ENCODE measurements at places on chromosomes 2 and 18. TPM values are rescaled to one million over a fixed set of nuclear protein-coding genes. Genes with fewer than 3 reads are reported as not detected.

DNA sequence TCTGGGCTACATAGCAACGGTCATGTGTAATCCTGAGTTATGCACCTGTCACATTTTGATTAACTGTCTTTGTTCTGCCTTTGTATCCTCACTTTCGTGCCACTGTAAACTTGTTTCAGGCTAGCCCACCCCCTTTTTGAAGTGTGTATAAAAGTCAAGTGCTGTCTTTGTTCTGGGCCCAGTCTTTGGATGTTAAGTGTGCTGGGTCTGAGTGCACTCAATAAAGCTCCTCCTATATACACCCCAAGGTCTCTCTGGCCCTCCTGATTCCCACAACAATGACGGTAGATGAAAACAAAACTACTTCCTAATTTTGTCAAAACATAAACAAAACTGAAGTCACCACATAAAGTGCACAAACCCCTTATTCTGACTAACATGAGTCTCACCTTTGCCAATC, 633.4 kb downstream of the DSC3 start:
- no peak for DNase-seq

DNA sequence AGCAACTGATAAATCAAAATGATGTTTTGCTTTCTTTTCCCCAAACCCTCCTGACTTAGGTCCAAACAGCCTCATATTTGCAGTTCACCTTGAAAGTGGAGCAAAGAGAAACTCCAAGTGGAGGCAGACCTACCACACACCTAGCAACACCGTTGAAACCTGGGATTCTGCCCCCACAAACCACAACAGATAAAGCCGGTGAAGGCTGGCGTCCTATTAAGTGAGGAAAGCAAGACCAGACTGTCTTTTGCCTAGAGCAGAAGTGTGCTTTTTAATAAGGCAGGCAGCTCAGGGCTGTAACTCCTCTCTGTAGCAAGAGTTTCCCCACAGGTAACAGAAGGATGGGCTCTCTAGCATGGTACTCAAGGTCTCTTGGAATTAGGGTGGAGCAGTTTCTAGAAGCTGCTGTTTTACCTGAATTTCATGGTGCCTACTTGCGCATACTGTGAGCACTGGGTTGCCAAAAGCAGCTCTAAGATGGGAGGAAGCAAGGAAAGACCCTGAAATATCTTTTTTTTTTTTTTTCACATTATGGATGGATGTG, 336.9 kb downstream of the BCL11A start:
- no peak for DNase-seq

DNA sequence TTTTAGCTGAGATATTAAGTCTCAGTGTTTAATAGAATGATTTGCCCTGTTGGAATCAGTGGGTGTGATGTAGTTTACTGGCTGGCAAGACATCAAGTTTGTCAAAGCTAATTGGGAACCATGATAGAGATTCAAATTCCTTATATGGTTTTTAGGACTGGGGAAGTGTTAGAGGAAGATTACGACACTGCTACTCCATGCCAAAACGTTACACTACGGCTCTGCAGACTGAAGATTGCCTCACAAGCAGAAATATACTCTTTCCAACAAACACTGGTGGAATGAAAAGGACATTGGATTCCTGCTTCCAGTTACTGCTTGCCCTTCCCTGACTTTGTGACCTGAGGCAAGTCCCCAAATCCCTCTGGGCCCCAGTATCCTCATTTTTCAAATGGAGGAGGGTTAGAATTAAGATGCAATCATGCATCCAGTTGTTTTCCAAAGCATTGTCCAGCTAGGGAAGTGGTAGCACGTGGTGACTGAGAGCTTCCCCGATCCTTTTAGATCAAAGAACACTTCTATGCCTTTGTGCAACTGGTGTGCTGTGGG, 147.6 kb downstream of the CDC42EP3 start:
- peak; percentile 12 for DNase-seq

- DNase-seq, result no peak
Measured at GRCh38 chr2:37325625-37326071, 1.0 kb upstream of the PRKD3 start.

DNA sequence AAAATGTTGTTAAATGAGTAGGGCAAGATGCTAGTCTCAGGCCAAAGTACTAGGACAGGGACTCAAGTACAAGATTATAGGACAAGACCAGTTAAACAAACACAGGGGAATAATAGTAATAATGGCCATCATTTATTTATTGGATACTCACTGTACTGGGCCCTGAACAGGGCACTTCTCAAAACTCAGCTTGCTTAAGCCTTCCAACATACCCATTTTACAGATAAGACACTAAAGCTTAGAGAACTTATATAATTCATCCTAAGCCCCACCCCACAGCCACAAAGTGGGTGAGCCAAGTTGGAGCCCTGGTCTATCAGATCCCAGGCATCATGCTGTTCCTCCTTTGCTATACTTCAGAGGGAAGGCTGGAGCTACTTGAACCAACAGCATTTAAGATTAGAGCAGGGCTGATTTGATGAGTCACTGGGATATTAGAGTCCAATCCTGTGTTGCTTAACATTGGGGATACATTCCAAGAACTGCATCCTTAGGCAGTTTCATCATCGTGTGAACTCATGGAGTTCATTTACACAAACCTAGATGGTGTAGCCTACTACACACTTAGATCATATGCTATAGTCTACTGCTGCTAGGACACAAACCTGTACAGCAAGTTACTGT, 153.6 kb downstream of the MTCL1 start:
- DNase-seq, result no peak

GRCh38 chr2:215920244-215921100, 92.9 kb downstream of the MREG start:
- peak; percentile 31 for DNase-seq

GRCh38 chr2:237487496-237487895, 445 bp downstream of the MLPH start:
- DNase-seq, result no peak

GRCh38 chr18:35303610-35304009, 13.6 kb upstream of the ZSCAN30 start:
- DNase-seq, result no peak

DNA sequence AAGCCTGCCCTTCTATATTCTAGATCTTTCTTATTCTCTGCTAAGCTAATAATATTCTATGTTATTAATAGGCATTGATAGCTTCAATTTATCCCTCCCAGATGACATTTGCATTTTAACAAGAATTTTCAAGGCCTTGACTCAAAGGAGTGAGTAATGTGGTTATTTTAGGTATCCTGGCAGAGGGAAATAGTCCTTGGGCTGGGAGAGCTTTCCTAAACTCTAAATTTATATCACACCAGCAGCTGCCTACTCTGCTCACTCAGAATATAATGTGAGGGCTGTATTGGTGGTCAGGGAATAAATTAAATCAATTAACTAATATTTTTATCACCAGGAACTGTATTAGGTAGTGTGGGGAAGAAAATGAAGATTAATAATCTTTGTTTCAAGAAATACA, 74.8 kb upstream of the ADAM23 start:
- no peak for DNase-seq

- DNase-seq, result no peak
Measured at GRCh38 chr2:118568700-118569099, 278.7 kb downstream of the EN1 start.

GRCh38 chr2:230505162-230505561, 89.2 kb downstream of the SP100 start:
- no peak for DNase-seq

DNA sequence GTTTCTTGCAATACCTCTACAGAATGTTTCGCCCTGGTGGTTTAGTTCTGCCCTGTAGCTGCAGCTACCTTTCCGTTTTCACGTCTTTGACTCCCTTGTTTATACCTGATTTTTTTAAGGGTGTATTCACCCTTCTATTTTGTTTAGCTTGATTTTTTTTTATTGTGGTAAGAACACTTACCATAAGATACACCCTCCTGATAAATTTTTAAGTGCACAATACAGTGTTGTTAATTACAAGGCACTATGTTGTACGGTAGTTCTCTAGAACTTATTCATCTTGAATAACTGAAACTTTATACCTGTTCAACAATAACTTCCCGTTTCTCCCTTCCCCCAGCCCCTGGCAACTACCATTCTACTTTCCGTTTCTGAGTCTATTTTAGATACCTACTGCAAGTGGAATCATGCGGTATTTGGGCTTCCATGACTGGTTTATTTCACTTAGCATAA, 48.9 kb upstream of the NABP1 start:
- DNase-seq, result no peak

GRCh38 chr18:76233876-76234675, 261.0 kb downstream of the ZNF516 start:
- no peak for DNase-seq

GRCh38 chr2:96789245-96789617, 26.8 kb upstream of the CNNM3 start:
- DNase-seq, result no peak

GRCh38 chr2:28601616-28602015, 105.8 kb downstream of the PLB1 start:
- no peak for DNase-seq

DNA sequence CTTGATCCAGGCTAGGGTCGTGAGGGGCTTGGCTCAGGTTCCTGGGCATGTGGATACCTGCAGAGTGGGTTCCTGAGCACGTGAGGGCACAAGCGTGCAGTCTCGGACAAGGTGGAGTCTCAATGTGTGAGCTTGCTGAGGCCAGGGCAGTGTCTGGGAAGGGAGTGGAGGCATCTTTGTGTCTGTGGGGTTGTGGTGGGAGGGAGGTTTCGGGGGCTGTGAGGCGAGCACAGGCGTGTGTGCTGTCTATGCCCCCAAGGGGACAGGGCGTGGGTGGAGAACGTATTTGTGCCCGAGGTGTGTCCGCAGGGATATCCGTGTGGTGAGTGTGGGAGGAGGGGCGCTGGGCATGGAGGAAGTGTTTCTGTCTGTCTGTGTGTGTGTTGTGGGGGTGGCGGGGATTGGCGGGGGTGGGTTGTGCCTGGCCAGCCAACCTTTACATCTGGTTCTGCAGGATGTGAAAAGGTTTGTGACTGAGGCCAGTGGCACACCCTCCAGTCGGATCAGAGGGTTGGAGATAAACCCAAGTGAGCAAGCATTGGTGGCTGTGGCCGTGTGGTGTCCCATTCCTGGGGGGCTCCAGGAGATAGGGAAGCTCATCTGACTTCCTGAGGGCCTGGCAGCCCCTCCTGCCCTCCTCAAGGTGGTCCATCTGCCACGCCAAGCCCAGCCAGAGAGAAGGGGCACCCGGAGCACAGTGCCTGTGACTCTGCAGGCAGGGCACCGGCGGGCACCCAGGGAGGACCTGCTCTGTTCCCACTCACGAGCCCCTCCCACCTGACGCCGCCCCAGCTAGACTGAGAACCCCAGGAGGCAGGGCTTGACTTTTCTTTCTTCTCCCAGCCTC, 57.1 kb downstream of the ZFP36L2 start:
- no peak for DNase-seq

DNA sequence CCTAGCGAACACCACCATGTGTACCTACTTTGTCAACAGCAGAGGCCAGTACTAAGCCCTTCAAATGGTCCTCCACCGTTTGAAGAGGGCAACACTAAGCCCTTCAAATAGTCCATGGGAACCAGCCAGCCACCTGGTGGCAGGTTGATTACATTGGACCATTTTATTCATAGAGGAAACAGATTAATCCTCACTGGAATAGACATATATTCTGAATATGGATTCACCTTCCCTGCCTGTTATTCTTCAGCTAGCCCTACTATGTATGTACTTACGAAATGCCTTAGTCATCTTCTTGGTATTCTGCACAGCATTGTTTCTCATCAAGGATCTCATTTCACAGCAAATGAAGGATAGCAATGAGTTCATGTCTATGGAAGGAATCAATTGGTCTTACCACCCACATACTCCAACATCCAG, 10.0 kb upstream of the ZNF396 start:
- no peak for DNase-seq

DNA sequence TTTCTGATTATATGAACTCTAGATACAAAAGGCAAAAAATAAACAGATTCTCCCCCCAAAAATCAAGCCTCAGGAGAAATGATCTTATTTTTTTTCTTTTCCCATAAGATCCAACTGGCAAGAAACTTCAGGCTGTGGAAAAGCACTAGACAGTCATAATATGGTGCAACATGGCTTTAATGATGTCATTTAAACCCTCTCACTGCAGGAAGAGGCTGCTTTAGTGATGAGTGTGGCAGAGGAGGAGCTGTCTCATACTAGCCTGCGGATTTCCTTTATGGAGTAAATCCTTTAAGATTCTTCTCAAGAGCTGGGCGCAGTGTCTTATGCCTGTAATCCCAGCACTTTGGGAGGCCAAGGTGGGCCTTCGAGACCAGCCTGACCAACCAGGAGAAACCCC, 83.3 kb upstream of the CD28 start:
- DNase-seq, result no peak

Gene C2orf81
- total RNA-seq, result 1.7 TPM

Gene RTP5
- total RNA-seq, result 0.63 TPM

Gene SLC9A4
- total RNA-seq, result not detected

Gene HOXD8
- 11.2 TPM for total RNA-seq

Gene SGPP2
- 0.28 TPM for total RNA-seq

Gene CHRND
- not detected for total RNA-seq

Gene OST4
- total RNA-seq, result 272 TPM
